ENCODE measurements at places on chromosomes 1 and 21. TPM values are rescaled to one million over a fixed set of nuclear protein-coding genes. Genes with fewer than 3 reads are reported as not detected.

Gene DMRTA2
- not detected for total RNA-seq

Gene ZBTB8B
- total RNA-seq = not detected

Gene AMIGO1
- total RNA-seq = 0.51 TPM

Gene C1QTNF12
- total RNA-seq = not detected

Gene LIN28A
- total RNA-seq = not detected

Gene F5
- total RNA-seq = not detected

Gene ZNF672
- 16.2 TPM for total RNA-seq

GRCh38 chr1:50901872-50902271, 58.2 kb downstream of the FAF1 start:
- DNase-seq = no peak

- DNase-seq = no peak
Measured at GRCh38 chr1:101089613-101090338, 64.2 kb upstream of the DPH5 start.

DNA sequence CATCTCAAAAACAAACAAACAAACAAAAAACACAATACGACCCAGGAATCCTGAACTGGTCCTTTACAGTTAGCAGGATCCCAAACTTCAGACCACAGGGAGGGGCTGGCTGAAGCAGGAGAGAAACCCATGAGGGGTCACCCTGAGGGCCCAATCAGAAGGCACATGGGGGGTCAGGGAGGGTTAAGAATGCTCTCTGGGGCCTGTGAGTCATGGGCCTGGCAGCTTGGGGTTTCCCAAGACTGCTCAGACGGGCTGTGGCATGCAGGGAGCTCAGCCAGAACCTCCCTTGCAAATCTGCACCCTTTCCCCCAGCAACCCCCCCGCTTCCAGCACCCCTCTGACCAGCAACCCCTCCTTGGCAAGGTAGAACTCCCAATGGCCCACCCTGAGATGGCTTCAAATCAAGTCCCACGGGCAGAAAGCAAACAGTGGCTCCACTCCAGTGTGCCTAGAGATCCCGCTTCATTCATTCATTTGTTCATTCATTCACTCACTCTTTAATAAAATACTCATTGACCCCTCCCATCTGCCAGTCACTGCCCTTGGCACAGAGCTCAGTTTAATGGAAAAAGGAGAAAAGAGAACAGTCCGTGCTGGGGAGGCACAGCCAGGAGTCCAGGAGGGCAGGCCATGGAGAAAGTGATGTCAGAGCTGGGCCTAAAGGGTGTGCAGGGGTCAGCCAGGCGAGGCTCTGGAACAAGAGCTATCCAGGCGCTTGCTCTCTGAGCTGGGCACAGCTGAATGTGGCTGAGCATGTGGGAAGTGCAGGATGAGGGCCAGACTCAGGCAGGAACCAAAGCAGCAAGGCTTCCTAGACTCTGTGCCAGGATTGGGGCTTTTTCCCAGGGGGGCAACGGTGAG, 8.2 kb downstream of the UQCRHL start:
- DNase-seq = peak; percentile 98

GRCh38 chr21:15001857-15002606, 62.8 kb downstream of the NRIP1 start:
- DNase-seq = peak; percentile 42

GRCh38 chr1:61453111-61453961, 271.6 kb downstream of the TM2D1 start:
- peak; percentile 93 for DNase-seq

DNA sequence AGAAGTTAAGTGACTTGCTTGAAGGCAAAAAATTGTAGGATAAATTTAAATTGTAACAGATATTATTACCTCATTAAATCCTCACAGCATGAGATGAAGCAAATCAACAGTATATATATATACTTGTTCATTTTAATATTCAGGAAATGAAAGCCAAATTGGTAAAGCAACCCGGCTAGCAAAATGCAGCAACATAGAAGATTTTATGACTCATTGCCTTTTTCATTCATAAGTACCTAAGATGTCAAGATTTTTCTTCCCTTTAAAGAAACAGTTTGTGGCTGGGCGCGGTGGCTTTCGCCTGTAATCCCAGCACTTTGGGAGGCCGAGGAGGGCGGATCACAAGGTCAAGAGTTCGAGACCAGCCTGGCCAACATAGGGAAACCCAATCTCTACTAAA, 190.5 kb upstream of the NRIP1 start:
- no peak for DNase-seq

DNA sequence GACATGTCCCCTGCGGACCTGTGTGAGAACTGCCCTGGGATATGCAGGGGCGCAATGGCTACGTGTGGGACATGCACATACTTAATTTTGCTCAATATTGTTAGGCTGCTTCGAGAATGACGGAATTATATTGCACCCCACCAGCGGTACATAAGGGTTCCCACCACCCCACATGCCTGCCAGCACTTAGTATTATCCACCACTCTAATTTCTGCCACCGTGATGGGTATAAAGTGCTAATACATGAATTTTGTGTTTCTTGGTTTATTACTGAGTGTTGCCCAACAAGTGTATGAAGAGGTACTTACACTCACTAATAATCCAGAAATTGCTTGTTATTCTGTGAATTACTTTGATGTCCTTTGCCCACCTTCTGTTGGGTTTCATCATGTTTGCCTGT, 52.1 kb upstream of the ACOT11 start:
- no peak for DNase-seq

All from Caki2 (cell line).